GM23338 (cell line): ENCODE measurements at places on chromosomes 5 and 9.

DNA sequence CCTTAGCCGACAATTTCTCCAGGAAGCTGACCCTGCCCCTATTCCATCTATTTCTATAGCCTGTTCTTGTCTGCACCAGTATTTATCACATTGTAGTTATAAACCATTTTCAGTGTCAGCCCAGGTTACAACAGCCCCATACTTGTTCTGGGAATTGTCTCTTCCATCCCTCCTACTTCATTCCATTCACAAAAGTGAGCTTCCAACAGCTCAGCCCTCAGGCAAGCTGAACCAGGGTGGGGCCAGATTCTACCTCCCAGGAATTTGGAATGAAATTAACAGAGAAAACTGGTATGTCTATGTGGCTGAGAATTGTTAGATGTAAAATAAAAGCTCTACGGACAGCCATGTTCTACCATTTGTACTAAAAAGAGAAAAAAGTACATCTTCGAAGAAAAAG lies 36.1 kb downstream of the STRBP start:
- peak; percentile 53 for DNase-seq

DNA sequence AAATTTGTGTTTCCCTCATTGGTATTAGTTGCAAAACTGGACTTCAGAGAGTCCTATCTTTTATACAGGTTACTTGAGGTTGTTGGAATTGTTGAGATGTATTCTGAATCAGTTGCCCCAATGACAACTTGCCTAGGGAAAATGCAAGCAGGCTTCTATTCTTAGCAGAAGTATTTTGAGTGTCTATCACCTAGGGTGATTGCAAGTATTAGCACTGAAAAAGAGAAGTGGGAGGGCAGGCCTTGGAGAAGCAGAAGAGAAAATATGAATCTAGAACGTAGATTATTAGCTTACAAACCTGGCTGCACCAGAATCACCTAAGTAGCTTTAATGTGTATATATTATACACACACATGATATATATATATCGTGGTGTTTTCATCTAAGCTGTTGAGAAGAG lies 43.2 kb downstream of the ADAMTS12 start:
- no peak for DNase-seq

- peak; percentile 74 for DNase-seq
These were observed 41.1 kb downstream of the ISOC1 start for GRCh38 chr5:129135633-129136032.

DNA sequence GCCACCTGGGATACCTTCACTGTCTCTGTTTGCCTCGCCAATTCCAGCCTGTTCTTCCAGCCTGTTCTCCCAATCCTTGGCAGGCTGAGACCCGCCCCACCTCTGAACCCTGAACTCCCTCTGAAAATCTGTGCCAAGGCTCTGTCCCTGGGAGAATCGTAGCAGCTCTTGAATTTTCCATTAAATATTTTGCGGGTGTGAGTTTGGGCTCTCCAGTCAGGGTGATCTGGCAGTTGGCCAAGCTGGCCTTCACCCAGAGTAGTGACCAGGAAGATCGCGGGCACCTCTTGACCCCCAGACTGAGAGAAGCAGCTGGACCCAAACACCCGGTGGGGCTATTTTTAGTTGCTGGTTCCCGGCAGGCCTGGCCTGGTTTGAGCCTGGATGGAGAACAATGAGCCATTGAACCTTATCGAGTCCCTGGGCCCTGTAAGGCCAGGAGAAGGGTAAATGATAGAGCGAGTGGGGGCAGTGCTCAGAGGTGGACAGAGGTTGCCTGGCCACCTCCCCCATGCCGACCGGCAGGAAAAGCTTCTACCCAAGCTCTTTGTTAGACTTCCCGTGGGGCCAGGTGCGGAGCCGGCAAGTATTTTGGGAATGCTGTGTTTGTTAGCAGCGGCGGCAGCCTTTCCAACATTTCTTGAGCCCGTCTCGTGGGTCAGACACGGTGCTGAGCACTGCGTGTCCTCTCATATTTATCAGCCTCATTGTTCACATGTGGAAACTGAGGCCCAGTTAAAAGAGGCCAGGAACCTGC lies 146.2 kb downstream of the RGS3 start:
- DNase-seq: peak; percentile 81

DNA sequence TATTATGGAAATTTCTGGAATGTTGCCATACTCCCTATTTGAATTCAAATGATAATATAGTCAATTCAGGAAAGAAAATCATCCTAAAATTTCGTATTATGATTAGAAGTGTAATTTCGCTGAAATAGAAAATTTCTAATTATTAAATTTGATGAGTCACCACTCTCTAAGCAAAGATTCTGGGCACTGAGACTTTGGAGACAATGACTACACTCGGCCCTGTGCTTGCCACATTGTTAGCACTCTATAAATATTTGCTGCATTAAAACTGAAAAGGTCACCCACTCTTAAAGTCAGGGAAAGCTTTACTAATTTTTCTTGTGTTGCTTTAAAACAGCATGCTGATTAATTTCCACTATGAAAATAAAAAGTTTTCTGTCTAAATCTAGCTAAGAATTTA lies 240.3 kb downstream of the TLE4 start:
- DNase-seq: no peak

DNA sequence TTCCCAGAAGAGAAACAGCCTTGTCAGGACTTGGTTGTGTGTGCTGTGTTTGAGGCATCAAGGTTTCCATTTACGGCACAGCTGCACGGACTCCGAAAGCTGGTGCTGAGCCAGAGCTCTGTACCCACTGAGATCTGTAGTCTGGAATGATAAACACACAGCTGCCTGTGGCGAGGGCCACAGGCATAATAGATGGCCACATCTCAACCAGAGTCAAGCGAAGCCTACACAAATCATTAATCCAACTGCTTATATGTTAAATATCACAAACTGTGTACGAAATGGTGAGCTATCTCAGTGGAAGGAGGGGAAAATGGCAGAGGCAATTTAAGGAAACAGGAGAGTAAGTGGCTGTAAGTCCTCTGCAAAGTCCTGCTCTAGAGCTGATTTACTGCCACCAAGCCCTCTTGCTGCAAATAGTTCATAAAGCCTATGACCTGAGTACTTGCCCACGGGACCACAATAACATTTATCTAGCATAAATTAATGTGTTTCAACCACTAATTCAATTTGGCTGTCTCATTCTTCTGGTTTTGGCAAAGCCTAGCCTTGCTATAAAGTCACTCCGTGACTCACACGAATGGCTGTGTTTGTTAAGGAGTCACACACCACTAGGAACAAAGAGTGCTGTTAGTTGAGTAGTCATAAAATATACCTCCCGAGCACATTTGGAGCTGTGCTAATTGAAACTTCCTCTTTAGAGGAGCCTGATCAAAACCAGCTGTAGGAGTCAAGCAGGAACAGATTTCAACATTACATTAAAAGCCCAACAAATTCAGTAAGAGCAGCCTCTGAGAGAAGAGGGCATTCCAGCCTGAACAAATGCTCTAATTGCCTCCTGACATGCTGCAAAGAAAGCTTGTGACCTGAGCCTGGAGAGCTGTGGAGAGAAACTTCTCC lies 738.6 kb upstream of the ZNF608 start:
- peak; percentile 21 for DNase-seq

DNA sequence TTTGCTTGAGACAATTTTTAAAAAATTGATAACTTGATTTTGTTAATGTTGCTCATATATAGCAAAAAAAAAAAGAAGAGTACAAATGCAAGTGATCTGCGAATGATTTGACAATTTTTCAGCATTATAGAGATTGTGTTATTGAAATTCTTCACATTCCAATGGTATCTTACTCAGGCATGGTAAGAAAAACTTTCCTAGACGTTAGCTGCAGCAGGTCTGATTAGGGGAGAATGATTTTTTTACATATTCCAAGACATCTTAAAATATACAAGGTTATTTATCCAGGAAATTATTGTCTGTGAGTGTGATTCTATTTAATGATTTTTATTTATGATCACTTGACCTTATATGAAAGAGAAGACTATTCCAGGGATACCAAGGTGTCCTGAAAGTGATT lies 361.9 kb downstream of the MAT2B start:
- DNase-seq: no peak

- no peak for DNase-seq
These were observed 77.4 kb downstream of the MSX2 start for GRCh38 chr5:174801798-174802197.

- DNase-seq: no peak
These were observed 80.0 kb downstream of the OTULIN start for GRCh38 chr5:14744296-14745187.

- DNase-seq: peak; percentile 17
These were observed 167.1 kb downstream of the PAM start for GRCh38 chr5:102922111-102922720.

- DNase-seq: no peak
These were observed 69.1 kb upstream of the OLFM1 start for GRCh38 chr9:135018306-135018915.

- DNase-seq: no peak
These were observed 14.8 kb upstream of the TUT7 start for GRCh38 chr9:86368871-86369521.

DNA sequence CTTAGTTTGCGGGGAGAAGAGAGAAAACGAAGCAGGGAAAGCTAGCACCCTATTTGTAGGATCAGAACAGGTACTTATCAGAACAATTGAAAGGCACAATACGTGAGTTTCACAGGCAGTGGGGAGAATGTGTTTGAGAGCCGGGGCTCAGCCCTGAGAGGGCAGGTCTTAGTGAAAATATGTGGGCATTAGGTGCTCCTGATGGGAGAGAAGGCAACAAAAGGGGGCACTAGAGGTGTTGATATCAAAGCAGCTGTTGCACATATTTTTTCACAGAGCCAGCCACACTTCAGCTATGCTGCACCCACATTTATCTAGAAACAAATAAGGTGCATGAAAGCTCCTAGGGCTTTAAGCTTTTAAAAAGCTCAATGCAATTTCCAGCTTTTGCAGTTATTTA lies 99.7 kb upstream of the MAN2A1 start:
- DNase-seq: peak; percentile 16

DNA sequence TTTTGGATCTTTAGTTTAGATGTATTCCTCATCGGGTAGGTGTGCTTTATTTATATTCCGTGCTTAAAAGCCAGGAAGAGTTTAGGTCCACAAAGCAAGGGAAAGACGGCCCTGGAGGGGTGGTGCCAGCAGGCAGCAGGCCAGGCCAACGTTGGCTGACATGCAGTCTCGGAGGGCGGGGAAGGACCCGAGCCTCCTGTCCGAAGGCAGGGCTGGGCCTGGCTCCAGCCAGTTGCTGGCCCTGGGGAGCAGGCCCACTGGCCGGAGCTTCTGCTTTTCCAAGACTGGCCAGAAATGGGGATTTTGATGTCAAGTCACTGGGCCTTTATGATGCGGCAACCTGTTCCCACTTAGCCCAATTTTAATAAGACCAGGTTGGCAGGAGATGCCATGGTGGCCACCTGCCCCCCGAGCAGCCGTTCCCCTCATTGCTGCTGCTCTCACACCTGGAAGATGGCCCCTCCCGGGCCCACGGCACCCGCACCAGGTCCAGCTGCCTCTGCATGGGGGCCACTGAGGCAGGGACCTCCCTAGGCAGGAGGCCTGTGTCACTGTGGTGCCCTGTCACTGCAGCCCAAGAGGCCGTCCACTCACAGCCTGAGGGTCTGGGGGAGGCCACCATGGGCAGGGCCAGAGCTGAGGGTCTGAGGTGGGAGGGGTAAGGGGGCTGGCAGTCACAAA lies 23.2 kb downstream of the LPCAT1 start:
- DNase-seq: no peak

DNA sequence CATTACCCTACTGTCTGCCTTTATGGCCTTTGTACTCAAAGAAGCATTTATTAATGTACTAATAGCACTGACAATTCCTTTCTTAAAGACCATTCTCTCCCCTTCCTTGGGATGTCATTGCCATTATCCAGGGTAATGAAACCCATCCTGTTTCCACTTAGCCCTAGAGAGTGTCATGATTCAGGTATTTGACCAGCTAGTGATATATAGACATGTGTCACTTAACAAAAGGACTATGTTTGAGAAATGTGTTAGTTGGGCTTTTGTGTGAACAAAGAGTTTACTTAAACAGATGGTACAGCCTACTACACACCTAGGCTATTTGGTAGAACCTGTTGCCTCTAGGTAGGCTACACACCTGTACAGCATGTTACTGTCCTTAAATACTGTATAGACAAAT lies 2.0 kb downstream of the ATP6V0E1 start:
- no peak for DNase-seq

DNA sequence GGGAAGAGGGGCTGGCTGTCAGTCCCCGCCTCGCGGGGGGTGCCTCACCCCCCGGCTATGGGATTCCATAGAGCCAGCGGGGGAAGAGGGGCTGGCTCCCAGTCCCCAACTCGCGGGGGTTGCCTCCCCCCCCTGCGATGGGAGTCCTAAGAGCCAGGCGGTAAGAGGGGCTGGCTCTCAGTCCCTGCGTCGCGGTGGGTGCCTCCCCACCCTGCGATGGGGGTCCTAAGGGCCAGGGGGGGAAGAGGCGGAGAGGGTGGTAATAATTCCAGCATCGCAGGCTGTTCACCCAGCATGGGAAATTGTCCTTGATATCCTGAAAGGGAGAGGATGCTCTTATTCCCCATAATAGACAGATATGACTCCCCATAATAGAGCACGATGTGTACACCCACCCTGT lies 9.6 kb upstream of the LCN2 start:
- DNase-seq: no peak

- peak; percentile 51 for DNase-seq
These were observed 155.0 kb upstream of the CLINT1 start for GRCh38 chr5:158013939-158014338.

DNA sequence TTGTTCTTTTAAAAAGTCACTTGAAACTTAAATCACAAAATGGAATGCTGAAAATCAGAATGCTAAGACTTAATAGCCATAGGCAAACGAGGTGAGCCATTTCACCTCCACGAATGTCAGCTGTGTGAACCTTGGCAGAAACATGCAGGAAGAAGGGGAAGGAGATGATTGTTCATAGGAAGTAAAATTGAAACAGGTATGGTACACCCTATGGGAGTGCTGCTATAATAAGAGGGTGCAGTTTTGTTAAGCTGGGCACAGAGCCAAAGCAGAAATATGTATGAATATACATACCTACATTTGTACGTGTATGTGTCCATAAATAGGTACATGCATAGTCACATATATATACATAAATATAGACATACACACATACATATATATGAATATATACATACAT lies 51.0 kb upstream of the SPINK5 start:
- DNase-seq: no peak

- DNase-seq: no peak
These were observed 214.5 kb downstream of the AUH start for GRCh38 chr9:91147079-91147708.

- no peak for DNase-seq
These were observed 214.1 kb upstream of the ANKRD55 start for GRCh38 chr5:56447232-56447631.

GRCh38 chr5:176533390-176533789 lies 3.8 kb downstream of the RNF44 start:
- DNase-seq: no peak

- peak; percentile 83 for DNase-seq
These were observed 14.5 kb downstream of the SH2D3C start for GRCh38 chr9:127763918-127764384.

- no peak for DNase-seq
These were observed 50.5 kb upstream of the SH3PXD2B start for GRCh38 chr5:172504701-172505402.

GRCh38 chr9:117644932-117645636 lies 59.1 kb upstream of the TLR4 start:
- DNase-seq: no peak

DNA sequence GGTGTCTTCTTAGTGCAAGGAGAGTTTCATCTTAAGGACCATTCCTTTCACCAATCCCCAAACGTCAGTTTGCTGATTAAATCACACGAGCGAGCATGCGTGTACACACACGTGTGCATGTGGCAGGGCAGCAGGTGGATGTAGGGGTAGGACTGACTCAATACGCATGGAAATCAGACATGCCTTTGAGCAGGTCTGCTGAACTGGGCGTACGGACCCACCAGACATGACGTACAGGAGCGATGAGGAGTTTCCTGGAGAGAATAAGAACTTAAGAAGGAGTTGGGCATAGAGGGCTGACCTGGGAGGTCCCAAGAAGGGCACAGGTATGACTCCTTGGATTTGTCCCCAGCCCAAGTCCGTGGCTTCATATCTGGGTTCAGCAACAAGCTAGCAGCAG lies 170.0 kb downstream of the FGF18 start:
- DNase-seq: no peak
